ENCODE measurements at places on chromosomes 5 and 9.

DNA sequence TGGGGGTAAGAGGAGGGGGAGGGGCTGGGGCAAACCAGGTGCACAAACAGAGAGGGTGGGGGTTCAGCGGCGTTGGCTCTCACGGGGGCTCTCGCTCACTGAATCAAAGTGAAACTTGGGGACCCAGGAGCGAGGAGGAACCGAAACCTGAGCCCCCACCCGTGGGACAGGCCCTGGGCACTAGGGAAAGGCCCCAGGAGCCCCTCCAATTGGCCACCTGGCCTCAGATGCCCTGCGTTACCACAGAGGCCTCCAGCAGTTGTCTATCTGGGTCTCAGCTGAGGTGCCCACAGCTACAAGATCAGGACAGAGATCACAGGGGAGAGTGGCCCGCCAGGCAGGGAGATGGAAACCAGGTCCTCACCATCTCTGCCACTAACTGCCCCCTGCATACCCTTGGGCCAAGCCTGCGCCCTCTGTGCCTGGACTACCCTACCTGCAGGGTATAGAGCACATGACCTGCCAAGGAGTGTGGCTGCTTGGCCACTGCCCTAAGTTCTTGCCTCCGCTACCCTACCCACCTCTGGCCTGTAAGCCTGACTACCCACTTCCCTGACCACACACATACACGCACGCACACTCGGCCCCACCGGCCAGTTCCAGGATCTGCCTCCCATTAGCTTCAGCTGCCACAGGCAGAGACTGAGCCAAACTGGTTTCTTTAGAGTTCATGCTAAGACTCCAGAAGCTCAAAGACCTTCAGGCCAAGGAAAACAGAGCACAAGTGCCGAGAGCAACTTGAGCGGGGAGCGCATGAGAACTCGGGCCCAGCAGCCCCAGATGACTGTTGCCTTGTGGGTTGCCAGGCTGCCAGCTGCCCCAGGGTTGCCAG is 39.9 kb downstream of the PAX5 start:
- no peak for DNase-seq

- DNase-seq: no peak
Measured at GRCh38 chr5:168578538-168579487, at the start of gene PANK3. Gene PANK3, minus strand, starts transcription at chr5:168579368. Its CDS starts 85 bp downstream, at chr5:168579283.

DNA sequence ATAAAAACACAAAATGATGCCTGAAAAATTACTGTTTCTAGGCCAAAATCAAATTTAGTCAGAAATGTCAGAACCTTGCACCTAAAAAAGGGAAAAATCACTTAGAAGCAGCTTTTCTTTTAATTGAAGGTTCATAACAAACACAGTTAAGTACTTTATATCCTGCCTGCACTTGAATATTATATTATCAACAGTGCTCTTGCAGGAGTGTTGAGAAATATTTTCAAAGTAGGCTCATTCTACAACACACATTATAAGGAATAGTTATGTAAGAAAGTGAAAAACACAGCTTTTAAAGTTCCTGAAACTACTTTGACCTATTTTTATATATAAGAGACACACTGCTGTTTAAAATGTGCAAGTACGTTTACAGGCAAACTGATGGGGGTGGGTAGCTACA is 8.3 kb downstream of the EDIL3 start:
- DNase-seq: no peak

DNA sequence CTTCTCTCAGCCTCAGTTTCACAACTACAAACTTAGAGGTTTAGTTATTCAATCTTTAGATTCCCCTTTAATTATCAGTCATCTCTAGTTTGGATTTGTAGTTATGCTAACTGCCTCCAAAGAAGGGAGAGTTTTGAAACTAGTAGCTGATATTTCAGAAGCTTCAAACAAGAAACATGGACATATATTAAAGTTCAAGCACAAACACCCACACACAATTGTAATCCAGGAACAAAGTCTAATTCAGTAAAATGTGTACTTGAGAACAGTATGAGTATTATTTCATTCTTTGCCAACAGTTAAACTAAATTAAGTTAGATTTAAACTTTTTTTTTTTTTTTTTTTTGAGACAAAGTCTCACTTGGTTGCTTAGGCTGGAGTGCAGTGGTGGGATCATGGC is 71.2 kb upstream of the ABCA1 start:
- no peak for DNase-seq

GRCh38 chr5:78295035-78295961 is 800 bp upstream of the AP3B1 start:
- DNase-seq: peak; percentile 63

GRCh38 chr5:148267962-148268361 is 632 bp upstream of the SPINK13 start:
- DNase-seq: no peak

GRCh38 chr5:65506961-65507360 is 25.2 kb upstream of the ADAMTS6 start:
- no peak for DNase-seq

GRCh38 chr5:152066784-152067183 is 142.1 kb upstream of the GLRA1 start:
- no peak for DNase-seq

DNA sequence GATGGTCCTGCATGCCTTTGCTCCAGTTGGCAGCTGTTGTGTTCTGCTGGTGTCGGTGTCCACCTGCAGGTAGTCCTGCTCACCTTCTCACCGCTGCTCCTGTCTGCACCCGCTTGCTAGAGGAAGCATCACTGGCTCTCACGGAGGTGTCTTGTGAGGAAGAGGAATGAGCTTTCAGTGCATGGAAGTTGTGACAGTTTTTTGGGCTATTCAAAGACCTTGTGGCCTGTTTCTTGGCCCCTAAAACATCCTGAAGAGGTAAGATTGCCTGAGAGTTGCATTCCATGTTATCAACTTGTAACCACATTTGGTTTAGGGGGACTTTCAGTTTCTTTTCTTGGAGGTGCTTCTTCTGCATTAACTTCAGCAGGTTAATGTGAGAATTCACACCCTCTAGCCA is 85.6 kb downstream of the MACROH2A1 start:
- no peak for DNase-seq

- DNase-seq: no peak
Measured at GRCh38 chr5:126363658-126364057, 59.6 kb upstream of the GRAMD2B start.

GRCh38 chr9:3323714-3324113 is 202.1 kb downstream of the RFX3 start:
- no peak for DNase-seq

- no peak for DNase-seq
Measured at GRCh38 chr5:151902215-151902614, 22.4 kb downstream of the GLRA1 start.

DNA sequence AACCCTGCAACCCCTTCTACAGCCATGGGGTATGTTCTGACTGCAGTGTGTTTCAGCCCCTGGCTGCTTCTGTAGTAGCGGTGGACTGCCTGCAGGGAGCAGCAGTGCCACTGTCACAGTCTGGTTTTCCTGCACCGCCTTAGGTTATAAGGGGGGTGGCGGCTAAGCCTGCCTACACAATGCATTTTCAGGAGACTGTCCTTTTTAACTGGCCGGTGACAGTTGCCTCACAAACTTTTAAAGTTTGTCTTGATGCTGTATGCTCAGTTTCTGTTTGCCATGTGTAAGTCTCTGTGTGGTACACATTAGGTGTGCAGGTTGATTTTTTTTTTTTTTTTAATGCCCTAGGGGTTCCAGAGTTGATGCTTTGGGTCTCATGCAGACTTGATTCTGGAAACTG is 53.0 kb downstream of the NUP214 start:
- peak; percentile 87 for DNase-seq

DNA sequence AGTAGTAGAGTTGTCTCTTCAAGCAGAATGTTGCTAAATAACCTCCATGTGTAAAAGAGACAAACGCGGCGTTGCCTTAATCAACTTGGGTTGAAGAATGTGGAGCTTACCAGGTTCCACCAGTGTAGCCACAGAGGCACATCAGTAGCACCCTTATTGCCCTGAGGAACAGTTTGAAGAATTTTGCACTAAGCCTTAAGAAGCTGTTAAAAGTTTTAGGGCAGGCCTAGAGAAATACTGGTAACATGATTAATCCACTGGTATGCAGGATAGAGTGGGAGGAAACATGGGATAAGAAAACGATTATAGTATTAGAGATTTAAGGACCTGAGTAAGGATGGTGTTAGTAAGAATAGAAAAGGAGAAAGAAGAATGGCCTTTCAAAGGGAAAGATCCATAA is 100.6 kb downstream of the ZCCHC7 start:
- no peak for DNase-seq

DNA sequence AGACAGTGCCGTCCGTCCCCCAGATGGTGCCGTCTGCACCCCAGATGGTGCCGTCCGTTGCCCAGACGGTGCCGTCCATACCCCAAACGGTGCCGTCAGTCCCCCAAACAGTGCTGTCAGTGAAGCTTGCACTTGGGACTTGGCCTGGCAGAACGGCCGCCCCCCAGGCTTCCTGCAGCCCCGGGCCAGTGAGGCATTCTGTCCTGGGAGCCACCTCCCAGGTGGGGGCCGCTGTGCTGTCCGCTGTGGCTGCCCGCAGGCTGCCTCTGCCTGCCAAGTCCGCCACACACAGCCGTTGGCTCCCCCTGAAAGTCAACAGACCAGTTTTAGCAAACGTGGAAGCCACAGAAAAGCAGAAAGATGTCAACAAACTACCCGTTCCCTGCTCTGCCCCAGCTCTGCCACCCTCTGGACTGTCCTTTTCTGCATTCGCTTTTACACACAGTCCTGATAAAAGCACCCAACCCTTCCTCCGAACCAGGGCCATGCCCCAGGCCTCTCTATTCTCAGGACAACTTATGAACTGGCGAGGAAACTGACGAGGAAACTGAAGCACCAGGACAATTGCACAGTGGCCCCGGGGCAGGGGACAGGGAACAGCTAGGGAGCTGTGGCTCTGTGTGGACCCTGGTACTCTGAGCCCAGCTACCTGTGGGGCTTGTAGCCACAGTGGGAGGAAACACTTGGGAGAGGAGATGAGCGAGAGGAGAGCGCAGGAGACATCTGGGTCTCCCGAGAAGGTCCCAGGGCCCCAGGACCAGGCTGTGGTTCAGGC is 39.6 kb upstream of the RXRA start:
- no peak for DNase-seq

GRCh38 chr5:156678484-156678883 is 171.6 kb upstream of the PPP1R2B start:
- no peak for DNase-seq

GRCh38 chr9:110886832-110887231 is 151.4 kb downstream of the LPAR1 start:
- DNase-seq: no peak

- DNase-seq: no peak
Measured at GRCh38 chr5:126715765-126716164, 61.2 kb upstream of the LMNB1 start.

DNA sequence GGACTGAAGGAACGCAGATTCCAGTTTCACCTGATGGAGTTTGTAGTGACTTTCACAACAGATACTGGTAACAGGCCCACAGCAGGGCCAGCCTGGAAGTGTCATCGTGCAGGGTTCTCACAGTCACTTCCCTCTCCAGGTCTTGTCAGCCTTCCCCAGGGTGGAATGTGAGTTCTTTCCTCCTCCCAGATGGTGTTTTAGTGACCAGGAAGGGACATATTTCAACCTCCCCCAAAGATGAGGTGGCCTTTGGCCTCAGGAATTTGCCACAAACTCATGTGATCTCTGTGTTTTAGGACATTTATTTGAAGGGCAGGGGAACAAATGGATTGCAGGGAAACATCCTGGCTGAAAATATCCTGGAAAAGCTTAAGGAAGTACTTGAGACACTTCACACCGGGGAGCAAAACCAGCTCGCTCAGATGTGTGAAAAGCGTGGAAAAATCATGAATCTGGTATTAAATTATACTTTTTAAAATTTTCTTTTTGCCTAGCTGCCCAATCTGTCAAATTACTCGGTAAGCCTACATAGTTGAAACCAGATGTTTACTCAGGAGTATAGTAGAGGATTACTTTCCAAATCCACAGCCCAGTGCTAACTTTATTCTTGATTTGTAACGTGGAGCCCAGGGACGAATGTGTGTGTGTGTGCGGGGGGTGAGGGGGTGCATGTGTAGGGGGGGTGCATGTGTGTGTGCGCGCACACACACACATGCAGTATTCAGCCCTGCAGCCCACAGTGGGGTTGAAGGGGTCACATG is 66.8 kb downstream of the PTPDC1 start:
- no peak for DNase-seq

DNA sequence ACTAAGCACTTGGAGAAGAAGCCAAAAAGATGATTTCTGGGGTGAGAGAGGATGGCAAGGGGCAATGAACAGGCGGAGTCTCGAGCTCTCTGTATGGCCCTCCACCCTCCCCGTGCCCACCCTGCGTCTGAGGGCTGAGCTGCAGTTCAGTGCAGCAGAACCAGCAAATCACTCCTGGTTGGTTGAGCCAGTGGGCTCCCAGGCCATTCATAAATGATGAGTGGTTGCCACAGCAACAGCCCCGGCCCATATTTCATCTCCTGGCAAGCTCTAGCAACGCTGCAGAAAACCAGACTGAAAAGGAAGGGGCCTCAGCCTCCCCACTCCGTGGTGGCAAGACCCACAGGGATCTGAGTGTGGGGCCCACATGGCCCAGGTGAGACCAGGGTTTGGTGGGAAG is 93.8 kb upstream of the PPP1R26 start:
- DNase-seq: no peak

GRCh38 chr9:126236273-126236672 is 90.4 kb upstream of the MVB12B start:
- DNase-seq: no peak

DNA sequence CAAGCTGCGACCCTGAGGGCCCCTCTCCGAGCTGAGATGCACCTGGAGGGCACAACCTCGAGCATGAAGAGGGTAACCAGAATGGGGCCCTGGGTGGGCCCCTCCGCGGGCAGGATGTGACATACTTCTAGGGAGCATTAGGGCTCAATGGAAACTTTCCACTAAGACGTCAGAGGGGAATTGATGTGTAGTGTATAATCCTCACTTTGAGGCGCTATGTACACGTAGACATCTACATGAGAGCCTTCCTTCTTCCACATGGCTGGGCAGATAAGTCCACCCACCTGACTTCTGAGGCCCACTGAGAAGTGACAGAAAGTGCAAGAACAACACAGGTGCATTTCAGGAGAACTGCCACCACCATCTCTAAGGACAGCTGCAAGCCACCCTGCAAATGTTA is 61.0 kb downstream of the DAP start:
- no peak for DNase-seq

- no peak for DNase-seq
Measured at GRCh38 chr9:557601-558201, 283.8 kb upstream of the DMRT1 start.

- DNase-seq: peak; percentile 25
Measured at GRCh38 chr9:128554155-128554862, 1.9 kb downstream of the SPTAN1 start.

DNA sequence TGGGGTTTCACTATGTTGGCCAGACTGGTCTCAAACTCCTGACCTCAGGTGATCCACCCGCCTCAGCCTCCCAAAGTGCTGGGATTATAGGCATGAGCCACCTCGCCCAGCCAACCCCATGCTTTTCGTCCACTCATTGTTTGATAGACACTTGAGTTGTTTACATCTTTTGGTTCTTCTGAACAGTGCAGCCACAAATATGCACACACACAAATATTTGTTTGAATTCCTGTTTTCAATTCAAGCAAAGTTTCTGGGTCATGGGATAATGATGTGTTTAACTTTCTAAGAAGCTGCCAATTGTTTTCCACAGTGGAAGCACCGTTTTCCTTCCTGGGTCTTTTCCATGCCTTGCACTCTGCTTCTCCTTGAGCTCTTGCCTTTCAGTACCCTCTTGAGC is 6.8 kb upstream of the PAEP start:
- no peak for DNase-seq

Data from activated naive CD4-positive, alpha-beta T cell treated with anti-CD3 and anti-CD28 coated beads, Interleukin-2, amount 10 ng/mL, durations not matched to agents 7 days and 5 days (primary cell).